ENCODE measurements at places on chromosomes 3 and 15.

DNA sequence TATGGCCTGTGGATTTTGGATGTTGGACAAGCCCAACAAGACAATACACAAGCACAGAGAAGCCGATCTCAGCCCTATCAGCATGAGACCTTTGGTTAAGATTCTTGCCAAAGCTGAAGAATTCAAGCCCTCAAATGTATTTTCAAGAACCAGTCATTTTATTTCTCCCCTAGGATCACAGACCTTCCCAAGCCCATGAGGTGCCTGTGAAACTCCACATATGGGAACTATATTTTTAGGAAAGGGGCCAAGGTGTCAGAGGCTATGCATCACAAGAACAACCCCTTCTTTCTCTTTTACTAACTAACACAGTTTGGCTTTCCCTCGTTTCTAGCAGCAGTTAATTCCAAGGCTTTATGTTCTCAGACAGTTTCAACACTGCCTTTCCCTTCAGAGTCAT lies 364.5 kb downstream of the MAGI1 start:
- DNase-seq: no peak

GRCh38 chr3:7271631-7272030 lies 410.7 kb downstream of the GRM7 start:
- no peak for DNase-seq

- peak; percentile 10 for DNase-seq
Measured at GRCh38 chr3:86147119-86147518, 843.8 kb downstream of the VGLL3 start.

- DNase-seq: no peak
Measured at GRCh38 chr3:69770219-69770618, 31.0 kb downstream of the MITF start.

GRCh38 chr15:58731756-58732535 lies 17.6 kb downstream of the ADAM10 start:
- DNase-seq: no peak

GRCh38 chr3:84077479-84077878 lies 881.3 kb upstream of the CADM2 start:
- peak; percentile 12 for DNase-seq

DNA sequence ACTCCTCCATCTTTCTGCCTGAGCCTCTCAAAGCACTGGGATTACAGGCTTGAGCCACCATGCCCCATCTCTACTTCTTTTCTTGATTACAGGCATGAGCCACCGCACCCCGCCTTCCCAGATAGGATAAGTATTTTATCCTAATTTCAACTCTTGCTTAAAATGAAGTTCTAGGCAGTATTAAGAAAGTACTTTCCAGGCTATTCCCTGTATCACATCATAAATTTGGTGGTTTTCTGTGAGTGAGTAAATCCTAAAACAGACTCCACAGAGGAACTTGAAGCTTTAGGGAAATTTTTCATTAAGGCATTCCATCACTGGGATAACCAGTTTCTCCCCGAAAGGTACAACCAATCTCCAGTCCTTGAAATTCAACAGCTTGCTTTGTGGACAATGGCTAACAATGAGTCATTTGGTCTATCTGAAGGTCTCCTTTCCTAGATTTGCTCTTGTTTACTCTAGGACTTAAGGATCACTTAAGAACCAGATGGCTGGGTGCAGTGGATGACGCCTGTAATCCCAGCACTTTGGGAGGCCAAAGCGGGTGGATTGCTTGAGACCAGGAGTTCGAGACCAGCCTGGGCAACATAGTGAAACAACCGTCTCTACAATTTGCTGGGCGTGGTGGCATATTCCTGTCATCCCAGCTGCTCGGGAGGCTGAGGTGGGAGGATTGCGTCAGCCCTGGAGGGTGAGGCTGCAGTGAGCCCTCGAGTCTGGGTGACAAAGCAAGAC lies 49.7 kb upstream of the SKIL start:
- peak; percentile 50 for DNase-seq

DNA sequence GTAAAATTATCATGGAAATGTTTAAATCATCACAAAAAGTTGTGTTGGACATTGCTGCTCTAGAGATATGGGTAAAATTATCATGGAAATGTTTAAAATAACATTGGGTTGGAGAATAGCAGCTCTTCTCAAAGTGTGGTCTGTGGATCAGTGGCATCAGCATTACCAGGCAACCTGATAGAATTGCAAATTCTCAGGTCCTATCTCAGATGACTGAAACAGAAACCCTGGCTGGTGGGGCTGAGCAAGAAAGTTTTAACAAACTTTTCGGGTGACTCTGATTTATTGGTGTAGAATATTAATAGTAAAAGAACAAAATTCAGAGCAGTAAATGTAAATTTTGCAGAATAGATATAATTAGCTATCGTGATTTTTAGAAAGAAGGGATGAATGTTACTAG lies 28.9 kb downstream of the NXPE3 start:
- no peak for DNase-seq

DNA sequence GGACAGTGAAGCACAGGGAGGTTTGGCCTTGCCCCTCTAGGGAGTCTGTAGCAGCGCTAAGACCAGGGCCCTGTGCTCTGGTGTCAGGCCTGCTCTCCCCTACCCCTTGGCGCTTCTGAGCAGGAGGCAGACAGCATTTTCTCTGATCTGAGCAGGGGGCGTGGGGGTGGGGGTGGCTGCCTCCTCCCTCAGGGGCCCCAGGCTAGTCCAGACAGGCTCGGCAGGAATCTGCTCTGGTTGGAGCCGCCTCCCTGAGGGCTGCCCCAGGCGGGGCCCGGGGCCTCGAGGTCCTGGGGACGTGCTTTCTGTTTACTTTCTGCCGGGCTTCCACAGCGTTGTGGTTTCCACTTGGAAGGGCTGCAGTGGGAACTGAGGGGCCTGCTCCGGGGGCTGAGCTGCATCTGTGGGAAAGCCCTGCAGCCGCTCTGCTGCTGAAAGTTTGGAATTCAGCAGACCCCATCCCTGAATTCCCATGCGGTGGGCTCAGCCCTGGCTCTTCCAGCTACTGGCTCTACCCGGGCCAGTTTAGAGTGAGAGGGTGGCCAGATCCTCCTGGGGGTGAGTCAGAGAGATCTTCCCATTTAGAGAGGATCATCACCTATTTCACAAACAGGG lies 105.4 kb downstream of the LINGO1 start:
- DNase-seq: no peak

DNA sequence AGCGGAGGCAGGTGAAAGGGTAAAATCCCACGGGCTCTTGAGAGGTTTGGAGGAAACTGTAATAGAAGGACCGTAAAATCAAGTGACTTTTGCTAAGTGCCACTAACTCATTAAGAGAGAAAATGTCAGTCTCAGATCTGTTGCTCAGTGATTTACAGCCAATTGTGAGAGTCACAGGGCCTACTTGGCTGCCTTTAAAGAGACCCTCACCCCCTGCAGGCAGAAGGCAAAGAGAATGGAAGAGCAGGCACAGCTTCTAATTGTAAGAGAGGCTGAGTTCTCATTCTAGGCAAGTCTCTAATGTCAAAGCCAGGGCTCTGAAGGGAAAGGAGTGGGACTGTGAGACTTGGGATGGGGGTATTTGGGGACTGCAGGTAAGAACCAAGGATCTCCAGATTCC lies 9.3 kb upstream of the SYNM start:
- DNase-seq: no peak

GRCh38 chr3:173257797-173258196 lies 116.8 kb upstream of the SPATA16 start:
- DNase-seq: no peak

GRCh38 chr3:54985856-54986255 lies 58.0 kb upstream of the LRTM1 start:
- no peak for DNase-seq

GRCh38 chr15:90482124-90483011 lies 47.4 kb upstream of the CRTC3 start:
- peak; percentile 61 for DNase-seq

GRCh38 chr3:27349832-27350231 lies 19.4 kb downstream of the NEK10 start:
- DNase-seq: no peak

GRCh38 chr3:34212175-34212574 lies 413.7 kb downstream of the PDCD6IP start:
- DNase-seq: no peak

- DNase-seq: no peak
Measured at GRCh38 chr3:116051586-116051985, 393.7 kb downstream of the LSAMP start.

- no peak for DNase-seq
Measured at GRCh38 chr3:185409957-185410356, 47.0 kb downstream of the MAP3K13 start.

DNA sequence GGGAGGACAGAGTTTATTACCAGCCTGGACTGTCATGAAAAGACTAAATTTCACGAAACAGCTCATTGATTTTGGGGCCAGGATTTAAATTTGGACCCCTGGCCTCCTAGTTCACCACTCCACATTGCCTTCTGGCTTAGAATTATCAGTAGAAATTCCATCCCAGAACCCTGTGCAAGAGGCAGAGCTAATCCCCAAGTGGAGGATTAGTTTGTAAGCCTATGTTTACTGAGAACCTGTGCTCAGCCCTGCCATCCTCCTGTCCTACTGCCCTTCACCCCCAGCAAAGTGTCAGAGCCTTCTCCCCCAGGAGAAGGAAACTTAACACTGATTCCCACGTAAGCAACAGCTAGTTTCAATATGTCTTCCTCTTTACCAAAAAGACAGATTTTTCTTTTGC lies 99.4 kb downstream of the SST start:
- no peak for DNase-seq

DNA sequence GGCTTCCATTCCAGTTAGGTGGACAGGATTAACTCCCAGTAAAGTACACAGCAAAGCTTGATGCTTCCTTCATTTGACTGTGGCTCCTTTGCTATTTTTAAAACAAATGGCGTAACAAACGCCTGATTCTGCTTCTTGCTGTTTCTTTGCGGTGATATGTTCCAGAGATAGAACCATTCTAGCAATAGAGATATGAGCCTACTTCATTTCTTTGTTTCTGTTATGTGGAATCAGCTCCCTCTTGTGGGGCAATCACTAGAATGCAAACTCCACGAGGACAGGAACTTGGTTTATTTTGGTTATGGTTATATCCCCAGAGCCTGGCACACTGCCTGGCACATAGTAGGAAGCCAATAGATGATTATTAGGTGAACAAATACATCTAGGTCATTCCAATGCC lies 122.6 kb upstream of the SLC6A11 start:
- no peak for DNase-seq

GRCh38 chr3:186142393-186142932 lies 33.6 kb upstream of the ETV5 start:
- no peak for DNase-seq

- DNase-seq: no peak
Measured at GRCh38 chr3:143436231-143436930, 316.8 kb downstream of the CHST2 start.

DNA sequence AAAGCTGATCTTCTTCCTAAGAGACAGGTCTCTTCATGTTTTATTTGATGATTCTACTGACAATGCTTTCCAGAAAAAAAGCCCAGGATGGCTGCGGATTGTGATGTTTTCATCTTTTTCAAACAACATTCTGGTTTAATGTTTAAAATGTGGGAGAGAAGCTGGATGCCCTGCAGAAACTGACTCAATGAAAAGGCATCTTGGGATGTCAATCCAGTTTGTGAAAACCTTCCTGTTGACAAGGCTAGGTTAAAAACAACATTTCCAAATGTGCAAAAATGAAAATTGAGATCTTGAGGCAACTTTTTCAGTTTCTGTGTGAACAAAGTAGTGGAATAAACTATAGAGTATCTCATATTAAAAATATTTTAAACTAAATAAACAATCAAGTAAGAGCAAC lies 156.0 kb upstream of the MRPL3 start:
- no peak for DNase-seq

DNA sequence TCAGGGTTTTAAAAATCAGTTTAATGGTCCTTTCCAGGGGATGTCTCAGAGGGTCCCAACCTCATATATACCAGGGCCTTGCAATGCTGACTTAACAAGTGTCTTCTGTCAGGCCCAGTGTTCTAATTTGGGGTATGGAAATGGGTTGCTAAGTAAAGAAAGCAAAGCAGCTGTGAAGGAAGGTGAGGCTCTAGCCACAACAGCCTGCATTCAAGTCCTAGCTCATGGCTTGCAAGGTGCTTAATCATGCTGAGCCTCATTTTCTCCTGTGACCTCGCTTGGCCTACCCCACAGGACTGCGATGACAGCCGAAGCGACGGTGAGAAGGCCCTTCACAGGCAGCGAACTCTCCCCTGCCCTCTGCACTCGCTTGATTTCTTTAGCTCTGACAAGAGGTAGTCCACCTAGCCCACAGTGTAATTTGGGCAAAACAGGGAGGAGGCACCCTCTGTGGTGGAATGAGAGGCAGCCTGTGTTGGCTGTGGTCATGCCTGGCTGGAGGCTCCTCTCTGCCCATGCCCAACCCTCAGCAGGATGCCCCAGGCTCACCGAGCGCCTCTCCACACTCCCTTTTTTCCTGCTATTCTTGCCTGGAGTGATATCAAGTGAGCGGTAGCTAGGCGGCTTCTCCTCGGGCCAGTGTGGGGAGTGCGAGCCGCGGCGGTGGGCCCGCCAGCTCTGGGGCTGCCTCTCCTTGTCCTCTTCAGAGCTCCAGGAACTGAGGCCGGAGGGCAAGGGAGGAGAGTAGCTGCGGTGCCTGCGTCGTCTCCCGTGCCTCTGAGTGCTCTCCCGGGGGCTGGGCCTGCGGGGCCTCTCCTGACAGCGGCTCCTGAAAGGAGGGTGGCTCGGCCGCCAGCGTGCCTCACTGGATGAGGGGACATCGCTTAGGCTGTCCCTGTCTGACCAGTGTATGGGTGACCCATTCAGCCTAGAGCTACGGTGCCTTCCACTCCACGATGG lies 29.2 kb downstream of the ILDR1 start:
- DNase-seq: no peak

DNA sequence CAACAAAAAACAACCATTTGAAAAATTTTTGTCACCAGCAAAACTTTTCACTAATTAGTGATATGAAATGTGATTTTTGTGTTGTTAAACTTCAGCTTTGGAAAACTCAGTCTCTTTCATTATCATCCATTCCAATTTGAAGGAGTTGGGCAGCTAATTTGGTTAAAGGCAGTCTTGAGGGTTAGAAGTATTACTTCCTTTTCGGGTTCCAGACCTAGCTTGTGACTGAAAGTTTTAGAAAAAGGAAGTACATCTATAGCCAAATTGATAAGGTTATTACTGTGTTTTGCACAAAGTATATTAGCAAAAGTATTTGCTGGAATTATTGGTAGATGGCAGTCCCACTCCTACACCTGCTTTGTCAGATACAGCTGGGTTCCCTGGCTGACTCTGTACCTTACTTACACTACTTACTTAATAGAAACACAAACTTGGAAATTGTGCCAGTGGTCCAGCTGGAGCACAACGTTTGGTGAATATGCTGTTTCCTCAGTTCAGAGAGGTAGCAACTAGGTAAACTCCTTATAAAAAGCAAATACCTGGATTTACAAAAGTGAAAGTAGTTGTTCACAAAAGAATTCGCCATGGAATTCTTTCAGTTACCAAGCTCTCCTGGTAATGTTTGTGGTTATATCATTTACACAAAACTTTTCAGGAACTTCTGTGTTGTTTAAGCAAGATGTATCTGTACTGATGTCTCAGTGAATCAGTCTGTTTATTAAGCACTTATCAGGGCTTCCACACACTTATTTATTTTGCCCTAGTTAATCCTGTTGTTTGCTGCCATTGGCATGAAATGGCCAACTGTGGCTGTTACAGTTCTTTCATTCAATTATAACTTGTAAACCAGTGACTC lies 31.6 kb downstream of the TIPARP start:
- DNase-seq: no peak

- DNase-seq: no peak
Measured at GRCh38 chr3:10502185-10502880, 3.1 kb downstream of the ATP2B2 start.

GRCh38 chr3:186682812-186683211 lies 17.0 kb downstream of the HRG start:
- no peak for DNase-seq

- no peak for DNase-seq
Measured at GRCh38 chr3:37990527-37990926, at the start of gene VILL. Gene VILL, plus strand, starts transcription at chr3:37990786. Its CDS starts 2,887 bp downstream, at chr3:37993673.

Data from HAP-1 (cell line).